ENCODE measurements at places on chromosomes 3 and 15.

DNA sequence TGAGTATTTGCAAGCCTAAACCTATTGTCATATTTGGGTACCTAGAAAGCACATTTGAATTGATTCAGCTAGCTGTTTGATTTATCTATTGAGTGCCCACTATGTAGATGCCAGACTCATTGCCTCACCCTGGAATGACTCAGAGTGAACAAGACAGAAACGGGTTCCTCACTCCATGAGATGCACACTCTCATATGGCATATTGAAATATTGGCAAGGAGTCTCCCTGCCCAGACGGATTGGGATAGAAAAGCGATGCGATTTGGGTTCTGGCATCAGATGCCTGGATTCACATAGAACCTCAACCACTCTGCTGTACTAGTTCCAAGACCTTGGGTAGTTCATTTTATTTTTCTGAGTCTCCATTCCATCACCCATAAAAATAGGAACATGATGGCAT lies 22.5 kb downstream of the LRRN1 start:
- no peak for DNase-seq

- no peak for DNase-seq
Observed at GRCh38 chr3:11898611-11899325, 52.1 kb upstream of the TAMM41 start.

DNA sequence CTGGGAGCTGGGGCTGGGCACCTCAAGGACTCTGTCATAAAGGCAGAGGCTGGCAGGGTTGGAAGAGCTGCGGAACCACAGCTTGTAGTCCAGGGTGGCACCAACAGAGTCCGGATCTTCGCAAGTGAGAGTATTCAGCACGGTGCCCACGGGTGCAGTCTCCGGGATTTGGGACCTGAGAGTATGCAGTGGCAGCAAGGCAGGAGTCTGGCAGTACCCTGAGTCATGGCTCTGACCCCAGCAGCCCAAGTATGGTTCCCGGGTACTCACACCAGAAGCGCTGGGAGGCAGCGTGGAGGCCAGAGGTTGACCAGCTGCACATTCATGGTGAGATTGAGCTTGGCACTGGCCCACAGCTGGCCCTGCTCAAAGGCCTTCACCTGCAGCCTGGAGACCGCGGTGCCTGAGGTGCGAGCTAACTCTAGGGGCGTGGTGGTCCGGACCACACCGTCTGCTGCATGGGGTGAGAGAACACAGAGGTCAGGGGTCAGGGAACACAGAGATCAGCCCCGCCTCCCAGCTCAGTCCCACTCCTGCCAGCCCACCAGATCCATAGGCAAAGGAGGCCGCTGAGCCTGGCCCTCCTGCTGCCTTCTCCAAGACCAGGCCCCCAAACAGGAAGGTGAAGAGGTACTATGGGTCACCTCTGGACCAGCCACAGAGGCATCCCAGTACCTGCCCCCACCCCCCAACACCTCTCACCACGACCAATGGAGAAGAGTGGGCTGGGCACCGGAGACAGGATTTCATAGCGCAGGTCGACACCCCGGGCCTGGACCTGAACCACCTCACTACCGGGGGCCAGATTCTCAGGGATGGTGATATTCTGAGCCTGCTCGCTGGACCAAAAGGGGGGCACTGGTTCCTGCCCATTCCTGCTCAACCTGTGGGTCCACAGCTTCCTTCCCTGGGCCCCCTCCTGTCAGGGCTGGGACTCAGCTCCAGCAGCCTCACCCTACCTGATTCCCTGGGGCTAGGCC lies 4.5 kb downstream of the CDHR4 start:
- no peak for DNase-seq

- DNase-seq, result no peak
Observed at GRCh38 chr3:170383567-170383966, 26.1 kb downstream of the SKIL start.

GRCh38 chr3:188497021-188497420 lies 343.1 kb downstream of the LPP start:
- DNase-seq, result no peak

- DNase-seq, result no peak
Observed at GRCh38 chr15:85646538-85647091, 148.1 kb downstream of the KLHL25 start.

GRCh38 chr15:95757171-95757570 lies 573.3 kb upstream of the NR2F2 start:
- no peak for DNase-seq

DNA sequence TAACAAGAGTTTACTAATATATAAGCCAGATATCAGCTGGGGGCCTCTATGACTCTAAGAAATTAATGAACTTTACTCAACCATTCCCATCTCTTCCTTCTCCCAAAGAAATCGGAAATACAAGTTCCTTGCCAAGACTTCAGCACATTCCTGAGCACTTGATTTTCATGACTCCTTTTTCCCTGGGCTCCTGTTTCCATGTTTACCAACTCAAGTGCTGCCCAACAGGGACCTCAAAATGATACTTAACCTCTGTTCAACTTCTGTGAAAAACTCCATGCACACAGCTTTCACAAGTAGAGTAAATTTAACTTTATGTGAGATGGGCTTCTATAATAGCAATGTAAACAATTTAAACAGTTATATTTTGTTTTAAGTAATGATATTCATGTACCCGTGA lies 315.8 kb upstream of the CDIN1 start:
- DNase-seq, result no peak

DNA sequence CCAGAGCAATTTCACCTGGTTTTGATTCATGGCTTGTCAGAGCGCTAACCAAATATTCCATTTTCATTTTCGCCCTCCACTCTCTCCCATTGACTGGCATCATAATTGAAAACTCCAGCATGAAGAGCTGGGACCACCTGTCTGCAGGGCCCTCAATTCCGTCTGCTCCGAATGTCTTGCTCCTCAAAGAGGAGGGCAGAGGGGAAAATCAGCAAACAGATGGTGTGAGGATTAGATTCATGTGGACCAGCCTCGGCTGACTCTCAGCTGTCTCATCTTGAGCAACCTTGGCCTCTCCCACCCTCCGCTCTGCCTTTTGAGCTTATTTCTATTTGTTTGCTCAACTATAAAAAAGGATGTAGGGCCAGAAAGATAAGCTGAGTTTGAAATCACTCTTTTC lies 512.2 kb upstream of the PPP2R3A start:
- DNase-seq, result no peak

DNA sequence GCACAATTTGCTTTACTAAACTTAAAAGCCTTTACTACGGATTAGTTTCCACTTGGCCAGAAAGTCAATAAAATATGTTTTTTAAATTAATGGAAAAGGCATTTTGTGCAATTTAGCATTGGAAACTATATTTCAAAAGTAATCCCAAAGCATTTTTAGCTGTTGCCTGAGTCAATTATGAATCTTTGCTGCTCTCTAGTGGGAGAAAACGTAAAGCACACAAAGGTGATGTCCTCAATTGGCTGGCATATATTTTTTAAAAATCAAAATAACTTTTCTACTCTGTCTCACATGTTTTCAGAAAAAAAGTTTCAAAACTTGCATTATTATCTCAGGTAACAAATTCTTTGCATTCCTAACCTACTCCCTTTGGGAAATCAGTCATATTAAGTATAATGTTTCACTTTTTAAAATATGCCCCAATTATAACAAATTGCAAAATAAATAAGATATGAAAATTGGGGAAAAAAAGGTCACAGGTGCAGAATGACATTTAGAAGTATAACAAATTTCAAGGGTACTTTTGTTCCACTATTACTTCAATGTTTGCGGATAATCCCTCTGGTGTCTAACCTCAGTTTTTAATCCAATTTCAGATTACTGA lies 47.2 kb upstream of the TEX55 start:
- no peak for DNase-seq

GRCh38 chr15:26889298-26889898 lies 22.5 kb downstream of the GABRA5 start:
- DNase-seq, result peak; percentile 42

DNA sequence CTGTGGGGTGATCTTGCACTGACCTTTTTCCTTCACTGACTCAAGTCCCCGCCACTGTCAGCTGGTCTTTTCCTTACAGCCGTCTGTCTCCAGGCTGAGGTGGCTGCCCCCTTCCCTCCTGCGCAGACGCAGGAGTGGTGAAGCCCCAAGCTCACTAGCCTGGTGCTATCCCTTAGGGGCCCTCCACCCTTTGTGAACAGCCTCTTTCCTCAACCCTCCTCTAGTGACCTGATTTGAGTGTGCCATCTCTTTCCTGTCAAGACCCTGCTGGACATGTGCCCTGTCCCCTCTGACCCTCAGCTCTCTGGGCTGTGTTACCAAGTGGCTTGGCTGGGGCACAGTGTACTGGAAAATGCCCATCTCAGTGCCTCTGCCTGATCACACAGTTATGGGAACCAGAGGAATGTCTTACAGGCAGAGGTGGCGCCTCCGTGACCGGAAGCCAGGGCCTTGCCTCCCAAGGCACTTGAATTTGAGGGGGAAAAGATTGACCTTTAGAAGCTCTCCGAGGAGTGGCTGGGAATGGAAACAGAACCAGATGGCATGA lies 8.7 kb downstream of the KBTBD13 start:
- DNase-seq, result no peak

- no peak for DNase-seq
Observed at GRCh38 chr3:4720316-4721075, 227.3 kb downstream of the ITPR1 start.

DNA sequence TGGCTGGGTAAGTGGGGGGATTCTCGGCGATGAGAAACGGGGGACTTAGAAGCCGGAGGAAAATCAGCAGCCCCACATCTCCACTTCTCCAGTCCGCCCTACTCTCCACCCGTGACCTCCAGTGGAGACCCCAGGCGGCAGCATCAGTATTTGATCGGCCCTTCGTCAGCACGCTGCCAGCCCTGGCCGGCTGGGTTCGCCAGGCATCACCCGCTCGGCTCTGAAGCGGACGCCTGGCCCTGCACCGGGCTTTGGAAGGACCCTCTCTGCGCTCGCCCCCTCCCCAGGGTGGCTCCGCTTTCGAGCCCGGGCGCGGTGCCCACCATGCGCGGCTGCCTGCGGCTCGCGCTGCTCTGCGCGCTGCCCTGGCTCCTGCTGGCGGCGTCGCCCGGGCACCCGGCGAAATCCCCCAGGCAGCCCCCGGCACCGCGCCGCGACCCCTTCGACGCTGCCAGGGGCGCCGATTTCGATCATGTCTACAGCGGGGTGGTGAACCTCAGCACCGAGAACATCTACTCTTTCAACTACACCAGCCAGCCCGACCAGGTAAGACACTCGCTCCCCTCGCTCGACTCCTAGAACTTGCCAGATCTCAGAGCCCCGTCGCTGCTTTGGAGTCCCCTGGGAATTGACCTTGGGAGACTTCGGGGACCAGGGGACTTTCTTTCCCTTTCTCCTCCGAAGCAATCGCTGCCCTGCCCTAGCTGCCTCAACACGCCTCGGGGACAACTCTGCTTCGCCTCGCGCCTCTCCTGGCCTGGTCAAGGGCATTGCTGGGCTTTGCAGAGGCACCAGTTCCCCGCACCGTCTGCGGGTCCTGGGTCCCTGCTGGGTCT lies 561 bp downstream of the SIDT1 start:
- no peak for DNase-seq

GRCh38 chr3:179666436-179667035 lies 13.7 kb downstream of the USP13 start:
- no peak for DNase-seq

GRCh38 chr3:37943126-37943525 lies 47.5 kb upstream of the VILL start:
- DNase-seq, result no peak

DNA sequence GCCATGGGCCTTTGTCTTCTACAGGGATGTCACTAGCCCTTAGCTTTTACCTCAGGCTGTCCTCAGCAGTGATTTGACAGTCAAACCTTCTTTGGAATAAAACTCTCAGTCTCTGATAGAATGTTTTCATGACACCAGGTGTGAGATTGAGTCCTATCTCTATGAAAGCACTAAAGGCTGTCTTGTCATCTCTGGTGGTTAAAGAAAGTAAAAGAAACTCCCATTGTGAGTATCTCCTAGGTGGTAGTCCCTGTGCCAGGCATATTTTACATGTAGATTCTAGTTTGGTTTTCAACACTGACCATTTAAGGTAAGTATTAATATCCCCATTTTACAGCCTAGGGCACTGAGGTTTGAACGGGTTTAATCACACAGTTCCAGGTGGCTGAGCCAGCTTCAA lies 360.2 kb downstream of the CHST2 start:
- DNase-seq, result no peak

GRCh38 chr3:136192831-136193230 lies 3.3 kb downstream of the MSL2 start:
- no peak for DNase-seq

- DNase-seq, result no peak
Observed at GRCh38 chr3:105866656-105867653, 1.9 kb downstream of the CBLB start.

GRCh38 chr3:63947594-63947993 lies 35.4 kb upstream of the SCAANT1 start:
- no peak for DNase-seq

GRCh38 chr3:44887101-44887500 lies 12.7 kb downstream of the TGM4 start:
- no peak for DNase-seq

DNA sequence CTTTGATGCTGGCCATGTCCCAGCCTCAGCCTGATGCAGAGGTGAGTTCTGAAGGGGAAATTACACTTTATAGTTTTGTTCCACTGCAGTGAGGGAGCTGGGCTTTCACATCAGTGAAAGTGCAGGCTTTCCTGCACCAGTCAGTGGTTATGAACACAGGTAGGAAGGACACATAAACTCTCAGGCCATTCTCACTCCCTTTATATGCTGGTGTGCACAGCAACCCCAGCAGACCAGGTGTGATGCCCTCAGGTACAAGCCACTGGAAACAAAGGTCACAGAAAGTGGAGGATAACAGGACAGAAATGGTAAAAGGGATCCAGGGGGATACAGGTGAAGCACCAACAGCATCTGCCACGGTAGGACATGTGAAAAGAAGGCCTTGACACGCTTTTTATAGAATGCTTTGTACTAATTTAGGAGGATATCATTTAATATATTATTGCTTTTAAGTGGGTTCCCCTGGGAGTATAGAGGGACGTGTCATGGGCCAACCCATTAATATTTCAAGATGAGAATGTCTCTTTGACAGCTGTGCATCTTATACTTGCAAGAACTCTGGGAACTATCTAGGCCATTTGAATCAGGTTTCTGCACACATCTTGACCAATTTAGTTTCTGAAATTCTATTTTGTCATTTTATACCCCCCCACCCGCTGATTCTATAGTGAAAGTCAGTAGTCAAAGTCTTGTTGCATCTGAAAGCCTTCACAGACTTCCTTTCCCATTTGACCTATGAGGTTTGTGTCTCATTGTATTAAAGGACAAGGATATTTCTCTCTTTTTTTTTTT lies 25.0 kb upstream of the BLM start:
- DNase-seq, result no peak
